ENCODE measurements at places on chromosomes 2 and 18. TPM values are rescaled to one million over a fixed set of nuclear protein-coding genes. Genes with fewer than 3 reads are reported as not detected.

DNA sequence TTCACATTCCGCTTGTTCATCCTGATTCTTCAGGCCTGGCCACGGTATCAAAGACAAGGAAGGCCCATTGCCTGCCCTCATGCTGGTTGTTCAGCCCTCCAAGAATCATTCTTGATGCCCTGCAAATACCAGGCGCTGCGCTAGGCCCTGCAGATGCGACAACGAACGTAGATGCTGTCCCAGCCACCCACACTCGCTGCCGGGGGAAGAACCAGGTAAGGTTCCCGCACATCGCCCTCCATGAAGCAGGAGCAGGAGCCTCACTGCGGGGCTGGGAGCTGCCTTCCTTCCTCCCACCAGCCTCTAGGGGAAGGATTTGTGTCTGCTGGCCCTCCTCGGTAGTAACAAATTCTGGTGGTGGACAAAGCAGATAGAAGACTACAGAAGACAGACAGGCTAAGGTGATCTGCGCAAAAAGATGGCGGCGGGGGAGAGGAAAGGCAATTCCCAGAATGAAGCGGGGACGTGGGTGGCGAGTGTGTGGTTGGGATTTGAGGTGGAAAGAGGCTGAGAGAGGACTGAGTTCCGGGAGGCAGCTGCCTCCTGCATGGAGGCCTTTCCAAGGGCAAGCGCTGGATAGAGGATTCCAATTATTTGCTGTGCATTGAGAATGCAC lies 19.8 kb upstream of the GPR55 start:
- no peaks in the 10 kb centered on the region for H3K36me3 ChIP-seq
- peaks cover 4% of the 10 kb centered on the region for H3K27me3 ChIP-seq
- no peak overlapping the region for H3K4me3 ChIP-seq
- no peak overlapping the region for H3K27ac ChIP-seq
- H3K4me1 ChIP-seq, result no peaks in the 10 kb centered on the region

- H3K27ac ChIP-seq, result no peak overlapping the region
- peaks cover 9% of the 10 kb centered on the region for H3K4me1 ChIP-seq
- H3K36me3 ChIP-seq, result no peaks in the 10 kb centered on the region
Observed at GRCh38 chr2:150292192-150292591, 195.3 kb downstream of the RND3 start.

- no peak overlapping the region for H3K4me3 ChIP-seq
- H3K4me1 ChIP-seq, result no peaks in the 10 kb centered on the region
- no peaks in the 10 kb centered on the region for H3K27me3 ChIP-seq
- no peak for DNase-seq
Observed at GRCh38 chr2:144624451-144624850, 104.5 kb upstream of the ZEB2 start.

GRCh38 chr2:43387092-43388062 lies 161.0 kb upstream of the ZFP36L2 start:
- H3K27ac ChIP-seq, result peak overlapping the region; percentile 52
- H3K36me3 ChIP-seq, result peaks cover 8% of the 10 kb centered on the region
- no peak overlapping the region for H3K4me3 ChIP-seq
- peaks cover 44% of the 10 kb centered on the region for H3K4me1 ChIP-seq

DNA sequence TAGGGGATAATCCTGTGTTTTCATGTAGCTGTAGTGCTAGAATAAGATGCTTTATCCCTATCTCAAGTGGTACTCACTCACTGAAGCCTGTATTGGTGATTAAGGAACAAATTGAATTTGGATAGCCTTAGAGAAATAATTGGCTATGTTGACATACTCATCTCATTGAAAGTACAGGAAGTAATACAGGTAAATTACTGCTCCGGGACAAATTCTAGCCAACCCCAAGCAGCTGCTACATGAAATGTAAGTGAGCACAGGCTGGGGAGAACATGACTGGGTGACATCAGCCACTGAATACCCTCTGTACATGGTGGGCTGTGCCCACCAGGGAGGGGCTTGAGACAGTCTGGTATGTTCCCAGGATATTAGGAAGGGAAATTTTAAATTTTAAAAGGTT lies 188.4 kb upstream of the RASGRP3 start:
- no peak overlapping the region for H3K27ac ChIP-seq
- no peak for DNase-seq
- H3K4me3 ChIP-seq, result no peak overlapping the region
- peaks cover 35% of the 10 kb centered on the region for H3K36me3 ChIP-seq
- H3K4me1 ChIP-seq, result peaks cover 36% of the 10 kb centered on the region
- H3K27me3 ChIP-seq, result no peaks in the 10 kb centered on the region

GRCh38 chr2:88212251-88212790 lies 42.2 kb downstream of the THNSL2 start:
- H3K27me3 ChIP-seq, result peaks cover 21% of the 10 kb centered on the region
- no peaks in the 10 kb centered on the region for H3K4me1 ChIP-seq
- H3K36me3 ChIP-seq, result no peaks in the 10 kb centered on the region
- H3K4me3 ChIP-seq, result no peak overlapping the region

GRCh38 chr18:7603259-7604000 lies 36.3 kb downstream of the PTPRM start:
- no peak overlapping the region for H3K4me3 ChIP-seq
- no peaks in the 10 kb centered on the region for H3K27me3 ChIP-seq
- H3K36me3 ChIP-seq, result no peaks in the 10 kb centered on the region
- peaks cover 40% of the 10 kb centered on the region for H3K4me1 ChIP-seq
- no peak overlapping the region for H3K27ac ChIP-seq

DNA sequence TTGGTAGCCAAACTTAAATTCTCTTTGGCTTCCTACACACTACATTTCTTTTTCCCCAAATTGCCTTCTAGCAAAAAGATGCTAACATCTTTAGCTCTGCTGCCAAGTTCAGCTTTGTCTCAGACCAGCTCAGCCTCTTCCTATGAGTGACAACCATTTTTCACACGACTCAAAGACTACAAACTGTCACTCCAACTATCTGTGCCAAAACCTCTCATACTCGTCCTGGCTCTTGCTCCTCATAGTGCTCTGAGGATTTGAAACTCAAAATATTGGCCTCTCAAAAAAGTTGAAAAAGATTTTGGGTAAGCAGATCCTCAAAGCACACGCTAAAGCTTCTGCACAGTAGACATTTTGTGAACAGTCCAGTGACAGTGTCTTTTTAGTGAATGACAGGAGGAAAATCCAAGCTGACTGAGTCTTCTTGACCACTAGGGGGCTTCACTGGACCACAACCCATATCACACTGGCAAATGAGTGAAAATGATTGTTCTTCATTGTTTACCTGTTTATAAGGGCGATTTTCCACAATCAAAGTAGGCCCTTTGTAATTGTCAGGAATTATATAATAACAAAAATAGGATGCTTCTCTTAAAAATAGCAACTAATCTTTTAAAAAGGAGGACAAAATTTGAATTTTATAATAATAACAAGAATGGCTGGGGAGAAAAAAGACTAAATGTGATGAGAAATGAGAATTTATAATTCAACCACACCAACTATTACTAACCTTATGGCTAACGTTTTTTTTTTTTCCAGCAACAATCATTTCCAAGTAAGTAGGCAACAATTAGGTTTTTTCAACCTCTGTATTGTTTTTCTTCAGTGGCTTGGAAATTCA lies 85.5 kb upstream of the PGAP1 start:
- DNase-seq, result no peak
- H3K27me3 ChIP-seq, result no peaks in the 10 kb centered on the region
- peaks cover 3% of the 10 kb centered on the region for H3K36me3 ChIP-seq
- H3K4me3 ChIP-seq, result no peak overlapping the region
- H3K4me1 ChIP-seq, result peaks cover 10% of the 10 kb centered on the region

GRCh38 chr2:106184394-106184793 lies 9.7 kb downstream of the UXS1 start:
- no peak overlapping the region for H3K4me3 ChIP-seq
- H3K27ac ChIP-seq, result no peak overlapping the region
- DNase-seq, result no peak
- H3K27me3 ChIP-seq, result no peaks in the 10 kb centered on the region

DNA sequence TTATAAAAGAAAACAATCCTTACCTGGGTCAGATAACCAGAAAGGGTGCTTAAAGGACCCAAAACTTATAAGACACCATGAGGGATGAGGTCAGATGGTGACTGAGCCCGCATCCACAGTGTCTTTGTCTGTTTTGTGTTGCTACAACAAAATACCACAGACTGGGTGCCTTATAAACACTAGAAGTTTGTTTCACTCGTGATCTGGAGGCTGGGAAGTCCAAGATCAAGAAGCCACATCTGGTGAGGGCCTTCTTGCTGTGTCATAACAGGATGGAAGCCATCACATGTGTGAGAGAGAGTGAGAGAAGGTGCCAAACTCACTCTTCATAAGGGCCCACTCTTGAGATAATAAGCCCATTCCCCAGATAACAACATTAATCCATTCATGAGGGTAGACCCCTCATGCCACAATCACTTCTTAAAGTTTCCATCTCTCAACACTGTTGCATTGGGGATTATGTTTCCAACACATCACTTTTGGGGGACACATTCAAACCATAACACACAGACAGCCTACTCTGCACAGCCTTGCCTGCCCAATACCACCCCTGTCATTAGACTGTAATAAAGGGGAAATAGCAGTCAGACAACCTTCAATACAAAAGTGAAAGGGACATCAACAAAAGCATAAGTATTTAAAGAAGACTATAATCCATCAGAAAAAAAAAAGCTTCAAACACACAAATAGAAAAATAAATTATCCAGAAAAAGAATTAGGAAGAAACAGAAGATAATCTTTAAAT lies 249.8 kb downstream of the ANAPC1 start:
- H3K4me3 ChIP-seq, result no peak overlapping the region
- H3K36me3 ChIP-seq, result peaks cover 4% of the 10 kb centered on the region
- no peaks in the 10 kb centered on the region for H3K27me3 ChIP-seq
- DNase-seq, result no peak
- peaks cover 7% of the 10 kb centered on the region for H3K4me1 ChIP-seq

- no peak overlapping the region for H3K27ac ChIP-seq
- H3K4me3 ChIP-seq, result no peak overlapping the region
- no peak for DNase-seq
- H3K4me1 ChIP-seq, result peaks cover 4% of the 10 kb centered on the region
- H3K36me3 ChIP-seq, result no peaks in the 10 kb centered on the region
- no peaks in the 10 kb centered on the region for H3K27me3 ChIP-seq
Observed at GRCh38 chr2:222833410-222833809, 27.4 kb upstream of the ACSL3 start.

- H3K4me3 ChIP-seq, result no peak overlapping the region
- no peaks in the 10 kb centered on the region for H3K27me3 ChIP-seq
- no peaks in the 10 kb centered on the region for H3K36me3 ChIP-seq
- H3K27ac ChIP-seq, result peak overlapping the region; percentile 35
- H3K4me1 ChIP-seq, result peaks cover 41% of the 10 kb centered on the region
Observed at GRCh38 chr2:234289834-234290590, 206.9 kb downstream of the ARL4C start.

- peaks cover 31% of the 10 kb centered on the region for H3K36me3 ChIP-seq
- no peak overlapping the region for H3K27ac ChIP-seq
- H3K4me1 ChIP-seq, result peaks cover 19% of the 10 kb centered on the region
- no peak overlapping the region for H3K4me3 ChIP-seq
Observed at GRCh38 chr2:15272942-15273341, 288.2 kb downstream of the NBAS start.

GRCh38 chr18:58124475-58124874 lies 80.4 kb downstream of the NEDD4L start:
- peaks cover 5% of the 10 kb centered on the region for H3K4me1 ChIP-seq
- no peaks in the 10 kb centered on the region for H3K36me3 ChIP-seq

DNA sequence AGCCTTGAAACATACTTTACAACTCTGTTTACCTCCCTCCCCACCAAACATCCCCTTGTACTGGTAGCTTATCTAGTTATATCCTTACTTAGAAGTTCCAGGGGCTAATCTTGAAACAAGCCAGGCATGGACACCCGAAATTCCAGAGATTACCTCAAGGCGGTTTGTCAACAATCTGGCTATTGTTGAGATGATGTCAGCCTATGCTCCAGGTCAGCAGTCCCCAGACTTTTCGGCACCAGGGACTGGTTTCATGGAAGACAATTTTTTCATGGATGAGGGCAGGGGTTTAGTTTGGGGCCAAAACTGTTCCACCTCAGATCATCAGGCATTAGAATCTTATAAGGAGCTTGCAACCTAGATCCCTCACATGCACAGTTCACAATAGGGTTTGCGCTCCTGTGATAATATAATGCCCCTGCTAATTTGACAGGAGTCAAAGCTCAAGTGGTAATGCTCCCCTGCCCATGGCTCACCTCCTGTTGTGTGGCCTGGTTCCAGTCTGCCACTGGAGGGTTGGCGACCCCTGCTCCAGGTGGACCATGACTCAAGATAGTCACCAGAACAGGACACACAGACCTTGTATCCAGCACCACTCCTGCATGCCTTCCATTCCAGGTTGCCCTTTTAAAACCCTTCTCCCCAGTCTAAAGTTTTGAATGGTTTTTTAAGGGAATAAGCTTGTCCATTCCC lies 171.2 kb downstream of the SPAG16 start:
- peaks cover 16% of the 10 kb centered on the region for H3K27me3 ChIP-seq
- no peaks in the 10 kb centered on the region for H3K4me1 ChIP-seq
- H3K36me3 ChIP-seq, result no peaks in the 10 kb centered on the region
- H3K4me3 ChIP-seq, result no peak overlapping the region
- DNase-seq, result no peak
- no peak overlapping the region for H3K27ac ChIP-seq

GRCh38 chr2:214529021-214529420 lies 118.2 kb downstream of the VWC2L start:
- H3K27ac ChIP-seq, result no peak overlapping the region
- no peak for DNase-seq
- no peaks in the 10 kb centered on the region for H3K27me3 ChIP-seq
- H3K4me3 ChIP-seq, result no peak overlapping the region
- H3K4me1 ChIP-seq, result peaks cover 9% of the 10 kb centered on the region

DNA sequence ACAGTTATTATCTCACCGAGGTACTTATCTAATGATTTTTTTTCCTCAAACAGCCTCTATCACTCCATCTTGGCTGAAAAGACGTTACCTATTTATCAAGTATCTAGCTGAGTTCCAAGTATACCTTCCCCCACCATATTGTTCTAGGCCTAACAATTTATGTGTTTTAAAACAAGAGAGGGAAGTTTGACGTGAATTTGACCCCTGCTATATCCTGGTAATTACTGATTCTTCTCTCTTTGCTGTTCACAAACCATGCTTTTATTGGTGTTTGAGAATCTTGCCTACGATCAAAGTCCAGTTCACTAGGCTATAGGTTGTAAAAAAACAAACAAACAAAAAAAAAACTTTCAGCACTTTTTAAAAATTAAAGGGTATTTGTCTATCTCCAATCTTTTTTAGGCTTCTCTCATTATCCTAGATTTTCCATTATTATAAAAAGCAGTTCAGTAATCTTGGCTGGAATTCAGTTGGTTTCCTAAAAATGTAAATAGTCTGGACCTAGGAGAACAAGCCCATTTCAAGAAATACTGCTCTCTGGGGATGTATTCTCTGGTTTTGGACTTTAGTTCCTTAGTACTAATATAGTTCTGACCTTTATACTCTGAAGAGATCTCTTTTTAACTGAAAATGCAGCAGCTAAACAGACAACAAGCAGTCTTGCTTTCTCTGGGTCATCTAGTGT lies 505.4 kb downstream of the CPS1 start:
- peaks cover 13% of the 10 kb centered on the region for H3K27me3 ChIP-seq
- DNase-seq, result no peak
- no peaks in the 10 kb centered on the region for H3K36me3 ChIP-seq
- H3K27ac ChIP-seq, result no peak overlapping the region
- no peak overlapping the region for H3K4me3 ChIP-seq

The MIB1 gene
- 63.8 TPM for total RNA-seq

The KIAA2012 gene
- total RNA-seq, result not detected

The CD8B gene
- total RNA-seq, result not detected

The NT5C1B gene
- not detected for total RNA-seq

The DOK6 gene
- 4.6 TPM for total RNA-seq

The ALK gene
- not detected for total RNA-seq

The TCF23 gene
- not detected for total RNA-seq

The SPATA3 gene
- not detected for total RNA-seq

The CFC1 gene
- not detected for total RNA-seq

The DLX1 gene
- 25.2 TPM for total RNA-seq

All from osteocyte (in vitro differentiated cells).